Liver (tissue), 10 donors: ENCODE measurements at places on chromosomes 16 and 17.

DNA sequence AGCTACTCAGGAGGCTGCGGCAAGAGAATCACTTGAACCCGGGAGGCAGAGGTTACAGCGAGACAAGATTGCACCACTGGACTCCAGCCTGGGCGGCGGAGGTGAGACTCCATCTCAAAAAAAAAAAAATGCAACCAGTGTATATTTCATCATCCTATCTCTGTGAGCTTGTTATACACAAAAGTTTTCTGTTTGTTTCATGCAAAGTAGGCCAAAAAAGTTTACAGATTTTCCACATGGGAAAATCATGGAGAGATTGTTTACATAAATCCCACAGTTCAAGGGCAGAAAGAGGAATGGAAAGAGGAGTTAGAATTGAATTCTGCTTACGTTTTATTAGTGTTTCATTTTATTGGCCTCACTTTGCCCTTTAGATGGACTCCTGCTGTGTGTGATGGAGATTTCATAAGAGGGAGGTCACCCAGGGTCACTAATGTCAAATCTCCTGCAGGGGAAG lies 24.7 kb downstream of the NARF start:
- DNase-seq = no peak

DNA sequence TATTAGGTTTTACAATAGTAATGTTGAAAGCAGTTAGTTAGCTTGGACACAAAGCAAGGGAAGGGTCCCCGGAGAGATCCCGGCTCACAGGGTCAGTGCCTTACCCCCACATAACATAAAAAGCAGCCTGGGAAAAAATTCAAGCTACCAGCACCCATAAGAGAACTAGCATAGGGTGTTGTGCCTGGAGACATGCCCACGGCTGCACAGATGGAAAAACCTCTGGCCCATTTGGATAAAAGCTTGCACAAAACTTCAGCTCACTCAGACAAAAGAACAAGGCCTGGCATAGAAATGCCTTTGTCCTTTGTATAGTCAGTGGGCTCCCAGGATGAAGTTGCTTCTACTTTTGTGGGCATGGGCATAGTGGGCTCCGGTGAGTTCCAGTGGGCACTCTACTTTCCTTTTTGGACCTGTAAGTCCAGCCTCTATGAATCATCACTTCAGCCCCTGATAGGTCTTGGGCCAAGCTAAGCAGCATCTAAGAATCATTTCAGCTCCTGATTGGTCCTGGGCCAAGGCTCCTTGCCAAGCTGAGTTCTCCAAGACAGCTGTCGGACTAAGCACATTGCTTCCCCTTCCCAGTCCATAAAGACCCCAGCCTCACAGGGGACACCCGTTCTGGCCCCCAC lies 1.3 kb upstream of the RDM1 start:
- DNase-seq = no peak

DNA sequence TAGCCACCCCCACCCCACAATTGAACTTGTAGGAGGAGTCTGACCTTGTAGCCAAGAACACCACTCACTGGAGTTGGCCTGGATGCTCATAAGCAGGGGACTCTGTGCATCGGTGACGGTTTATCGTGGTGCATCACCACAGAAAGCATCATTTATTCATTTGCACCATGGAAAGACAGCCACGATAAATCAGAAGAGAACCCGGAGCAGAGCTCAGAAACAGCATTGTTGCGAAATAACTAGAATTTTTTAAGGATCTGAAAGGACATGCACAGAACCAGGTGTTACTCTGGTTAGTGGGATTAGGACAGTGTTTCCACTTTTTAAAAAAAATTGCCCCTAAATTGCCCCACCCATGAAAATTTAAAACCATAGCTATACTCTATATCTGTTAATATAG lies 44.4 kb upstream of the IRX6 start:
- no peak for DNase-seq

- DNase-seq = no peak
These were observed 94.0 kb upstream of the CDH5 start for GRCh38 chr16:66272461-66272860.

GRCh38 chr16:2148714-2149629 lies 547 bp downstream of the RAB26 start:
- DNase-seq = no peak
